H9 (cell line): ENCODE measurements at places on chromosomes 16 and 17.
A peak's percentile ranks its signal among the peaks of the same experiment; 100 is the strongest.

DNA sequence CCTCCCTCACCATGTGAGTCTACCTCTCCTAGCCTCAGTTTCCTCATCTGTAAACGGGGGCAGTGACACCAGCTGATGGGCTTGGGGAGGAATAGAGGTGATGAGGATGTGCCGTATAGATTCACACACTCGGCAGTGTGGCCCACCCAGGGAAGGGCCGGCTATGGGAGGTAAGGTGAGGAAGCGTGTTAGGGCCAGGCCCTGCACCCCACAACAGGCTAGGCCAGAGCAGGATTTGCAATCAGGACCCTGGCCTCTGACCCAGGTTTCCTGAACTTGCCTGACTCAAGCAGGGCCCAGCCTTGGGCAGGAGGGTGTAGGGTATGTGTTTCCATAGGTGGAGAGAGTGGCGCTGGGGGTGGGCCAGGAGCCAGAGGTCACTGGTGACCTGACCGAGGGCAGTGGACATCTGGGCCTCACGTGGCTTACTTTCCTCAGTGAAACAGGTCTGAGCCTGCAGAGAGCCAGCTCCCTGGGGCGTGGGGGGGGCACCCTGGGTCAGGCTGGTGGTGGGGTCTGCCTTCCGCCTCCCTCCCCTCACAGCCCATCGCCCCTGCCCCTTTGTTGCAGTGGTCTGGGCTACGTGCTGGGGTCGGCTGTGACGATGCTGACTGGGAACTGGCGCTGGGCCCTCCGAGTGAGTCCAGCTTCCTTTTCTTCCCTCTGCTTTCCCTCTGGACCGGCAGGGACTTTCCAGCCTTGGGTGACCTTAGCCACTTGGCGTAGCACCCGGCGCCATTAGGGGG, 12.8 kb downstream of the SPNS3 start:
- no peak for DNase-seq

- DNase-seq = no peak
These were observed 41.5 kb downstream of the SREBF1 start for GRCh38 chr17:17795296-17795695.

DNA sequence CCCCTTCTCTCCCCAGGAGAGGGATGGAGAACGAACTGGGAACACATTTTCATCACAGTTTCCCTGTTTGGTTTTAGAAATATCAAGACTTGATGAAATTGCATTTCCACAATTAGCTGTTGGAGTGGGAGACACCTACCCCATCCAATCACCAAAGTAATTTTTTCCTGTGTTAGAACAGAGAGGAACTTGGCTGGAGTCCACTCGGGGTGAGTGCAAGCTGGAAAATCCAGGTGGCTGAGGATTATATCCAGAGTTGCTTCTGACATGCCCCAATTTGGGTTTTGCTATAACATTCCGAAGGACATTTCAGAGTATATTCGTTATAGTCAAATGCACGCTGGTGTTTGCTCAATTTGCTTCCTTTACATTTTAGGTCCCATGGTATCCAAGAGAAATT, 231.8 kb downstream of the C16orf95 start:
- no peak for DNase-seq

DNA sequence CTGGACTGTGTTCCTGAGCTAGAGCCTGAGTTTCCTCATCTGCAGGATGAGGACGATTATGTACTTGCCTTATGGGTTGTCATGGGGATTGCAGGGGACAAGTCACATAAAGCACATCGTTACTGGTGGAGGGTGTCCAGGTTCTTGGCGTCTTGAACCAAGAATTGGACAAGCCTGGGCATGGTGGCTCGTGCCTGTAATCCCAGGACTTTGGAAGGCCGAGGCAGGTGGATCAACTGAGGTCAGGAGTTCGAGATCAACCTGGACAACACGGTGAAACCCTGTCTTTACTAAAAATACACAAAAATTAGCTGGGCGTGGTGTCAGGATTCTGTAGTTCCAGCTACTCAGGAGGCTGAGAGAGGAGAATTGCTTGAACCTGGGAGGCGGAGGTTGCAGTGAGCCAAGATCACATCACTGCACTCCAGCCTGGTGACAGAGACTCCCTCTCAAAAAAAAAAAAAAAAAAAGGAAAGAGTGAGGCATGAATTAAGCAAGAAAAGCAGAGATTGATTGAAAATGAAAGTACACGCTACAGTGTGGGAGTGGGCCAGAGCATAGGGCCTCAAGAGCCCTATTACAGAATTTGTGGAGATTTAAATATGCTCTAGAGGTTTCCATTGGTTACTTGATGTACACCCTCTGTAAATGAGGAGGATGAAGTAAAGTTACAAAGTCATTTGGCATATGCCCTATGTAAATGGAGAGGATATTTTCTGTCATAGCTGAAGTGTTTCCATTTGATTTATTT, 30.7 kb downstream of the ADGRG5 start:
- no peak for DNase-seq

DNA sequence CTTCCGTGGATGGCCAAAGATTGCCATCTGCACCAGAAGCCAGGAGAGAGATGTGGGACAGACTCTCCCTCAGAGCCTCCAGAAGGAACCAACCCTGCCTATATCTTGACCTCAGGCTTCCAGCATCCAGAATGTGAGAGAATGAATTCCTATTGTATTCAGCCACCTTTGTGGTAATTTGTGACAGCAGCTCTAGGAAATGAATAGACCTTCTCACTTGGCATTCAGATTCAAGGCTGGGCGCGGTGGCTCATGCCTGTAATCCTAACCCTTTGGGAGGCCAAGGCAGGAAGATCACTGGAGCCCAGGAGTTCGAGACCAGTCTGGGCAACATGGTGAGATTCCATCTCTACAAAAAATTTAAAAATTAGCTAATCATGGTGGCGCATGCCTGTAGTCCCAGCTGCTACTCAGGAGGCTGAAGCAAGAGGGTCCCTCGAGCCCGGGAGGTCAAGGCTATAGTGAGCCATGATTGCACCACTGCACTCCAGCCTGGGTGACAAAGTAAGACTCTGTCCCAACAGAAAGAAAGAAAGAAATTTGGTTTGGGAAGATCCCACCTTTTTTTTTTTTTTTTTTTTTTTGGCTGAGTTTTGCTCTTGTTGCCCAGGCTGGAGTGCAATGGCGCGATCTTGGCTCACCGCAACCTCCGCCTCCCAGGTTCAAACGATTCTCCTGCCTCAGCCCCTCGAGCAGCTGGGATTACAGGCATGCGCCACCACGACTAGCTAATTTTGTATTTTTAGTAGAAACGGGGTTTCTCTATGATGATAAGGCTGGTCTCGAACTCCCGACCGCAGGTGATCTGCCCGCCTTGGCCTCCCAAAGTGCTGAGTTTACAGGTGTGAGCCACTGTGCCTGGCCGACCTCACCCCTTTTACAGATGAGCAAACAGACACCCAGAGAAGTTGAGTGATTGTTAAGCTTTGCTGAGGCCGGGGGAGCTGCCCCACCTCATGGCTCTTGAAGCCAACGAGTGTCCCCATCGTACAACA, 4.3 kb upstream of the CPSF4L start:
- no peak for DNase-seq

- peak; percentile 64 for DNase-seq
These were observed 4.5 kb upstream of the CACNG5 start for GRCh38 chr17:66830451-66830850.

GRCh38 chr16:87017371-87018012, 299.7 kb downstream of the C16orf95 start:
- peak; percentile 39 for DNase-seq

DNA sequence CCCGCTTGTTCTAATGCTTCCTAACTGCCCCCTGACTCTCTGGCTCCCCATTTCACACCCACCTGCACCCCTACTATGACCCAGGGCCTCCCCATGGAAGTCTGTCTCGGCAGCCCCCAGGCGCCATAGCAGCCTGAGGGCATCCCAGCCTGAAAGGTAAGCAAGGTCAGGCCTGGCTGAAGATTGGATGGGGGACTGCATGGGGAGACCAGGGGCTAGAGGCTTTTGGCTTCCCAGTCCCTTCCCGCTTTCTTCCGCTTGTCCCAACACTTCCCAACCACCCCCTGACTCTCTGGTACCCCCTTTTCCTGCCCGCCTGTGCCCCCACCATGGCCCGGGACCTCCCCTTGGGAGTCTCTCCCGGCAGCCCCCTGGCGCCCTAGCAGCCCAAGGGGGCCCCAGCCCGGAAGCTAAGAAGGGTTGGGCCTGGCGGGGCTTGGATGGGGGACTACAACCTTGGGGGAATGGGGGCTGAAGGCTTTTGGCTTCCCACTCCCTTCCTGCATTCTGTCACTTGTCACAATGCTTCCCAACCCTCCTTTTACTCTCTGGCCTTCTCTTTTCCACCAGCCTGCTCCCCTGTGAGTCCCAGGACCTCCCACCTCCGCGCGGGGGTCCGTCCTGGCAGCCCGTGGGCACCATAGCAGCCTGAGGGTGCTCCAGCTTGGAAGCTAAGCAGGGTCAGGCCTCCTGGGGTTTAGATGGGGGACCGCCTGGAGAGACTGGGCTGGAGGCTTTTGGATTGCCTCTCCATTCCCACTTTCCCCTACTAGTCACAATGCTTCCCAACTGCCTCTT, 2288.4 kb downstream of the TP53TG3F start:
- no peak for DNase-seq
